ENCODE measurements at places on chromosomes 2 and 18.

DNA sequence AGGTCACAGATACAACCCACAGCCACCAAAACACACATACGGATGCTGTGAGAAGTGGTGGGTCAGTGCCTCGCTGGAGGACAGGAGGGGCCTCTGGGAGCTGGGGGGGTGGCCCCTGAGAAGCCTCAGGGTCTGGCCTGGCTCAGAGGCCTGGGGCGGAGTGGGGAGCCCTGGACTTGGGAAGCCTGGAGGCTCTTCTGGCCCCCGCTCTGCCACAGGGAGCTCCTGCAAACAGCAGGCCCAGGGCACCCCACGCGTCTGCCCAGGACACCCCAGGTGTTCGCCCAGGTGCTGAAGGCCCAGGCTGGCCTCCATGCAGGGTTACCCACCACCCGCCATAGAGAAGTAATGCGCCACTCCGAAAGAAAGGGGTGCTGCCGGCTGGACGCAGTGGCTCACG is 25.9 kb downstream of the THAP4 start:
- DNase-seq: no peak

DNA sequence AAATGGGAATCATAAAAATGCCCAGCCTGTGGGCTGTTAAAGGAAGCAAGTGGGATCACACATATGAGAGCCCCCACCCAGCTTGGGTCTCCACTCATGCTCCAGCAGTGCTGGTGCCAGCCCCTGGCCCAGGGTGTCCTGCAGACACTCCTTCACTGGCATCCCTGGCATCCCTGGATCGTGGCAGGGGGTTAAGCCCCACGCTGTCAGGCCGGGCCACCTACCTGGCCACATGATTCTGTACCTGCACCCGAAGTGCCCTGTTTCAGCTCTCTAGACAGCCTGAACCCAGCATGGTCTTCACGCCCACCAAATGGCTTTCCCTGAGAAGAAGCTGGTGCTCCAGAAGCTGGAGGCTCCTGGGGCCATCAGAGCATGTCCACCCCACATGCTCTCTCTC is 137.4 kb downstream of the INHBB start:
- DNase-seq: no peak

DNA sequence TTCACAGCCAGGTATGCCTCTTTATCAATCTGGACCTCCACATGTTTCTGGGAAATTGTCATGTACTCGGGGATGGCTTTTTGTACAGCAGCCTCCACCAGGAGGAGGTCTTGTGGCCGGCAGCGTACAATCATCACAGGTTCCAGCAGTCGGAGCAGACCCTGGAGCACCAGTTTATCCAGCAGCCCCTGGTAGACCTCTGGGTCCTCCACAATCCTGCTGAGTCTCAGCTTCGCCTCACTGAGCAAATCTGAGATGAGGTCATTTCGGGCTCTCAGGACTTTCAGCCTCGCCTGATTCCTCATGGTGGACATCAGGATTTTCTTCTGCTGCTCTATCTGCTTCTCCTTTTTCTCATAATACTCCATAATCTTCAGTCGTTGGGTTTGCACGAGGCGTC is 32.8 kb downstream of the TMEM247 start:
- DNase-seq: no peak

GRCh38 chr2:144519934-144520731 is at the start of gene ZEB2:
Gene ZEB2 (minus strand): TSS chr2:144520119. CDS start chr2:144517350, 2,769 bp downstream.
- no peak for DNase-seq

DNA sequence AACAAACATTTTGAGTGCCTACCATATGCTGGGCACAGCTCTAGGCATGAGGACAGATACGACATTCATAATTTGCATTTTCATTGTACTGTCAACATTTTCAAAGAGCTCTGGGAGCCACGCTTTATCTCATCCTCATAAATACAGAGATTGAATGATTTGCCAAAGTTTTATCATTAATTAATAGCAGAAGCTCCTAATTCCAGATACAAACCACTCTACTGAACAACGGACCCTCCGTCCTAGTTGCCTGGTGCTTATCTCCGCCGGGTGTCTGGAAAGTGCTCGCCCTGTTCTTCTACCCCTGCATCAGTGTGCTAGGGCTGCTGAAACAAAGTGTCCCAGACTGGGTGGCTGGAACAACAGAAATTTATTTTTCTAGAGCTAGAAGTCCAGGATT is 23.8 kb downstream of the SERTAD2 start:
- no peak for DNase-seq

GRCh38 chr2:69113627-69114026 is 100.6 kb downstream of the ANTXR1 start:
- DNase-seq: no peak

DNA sequence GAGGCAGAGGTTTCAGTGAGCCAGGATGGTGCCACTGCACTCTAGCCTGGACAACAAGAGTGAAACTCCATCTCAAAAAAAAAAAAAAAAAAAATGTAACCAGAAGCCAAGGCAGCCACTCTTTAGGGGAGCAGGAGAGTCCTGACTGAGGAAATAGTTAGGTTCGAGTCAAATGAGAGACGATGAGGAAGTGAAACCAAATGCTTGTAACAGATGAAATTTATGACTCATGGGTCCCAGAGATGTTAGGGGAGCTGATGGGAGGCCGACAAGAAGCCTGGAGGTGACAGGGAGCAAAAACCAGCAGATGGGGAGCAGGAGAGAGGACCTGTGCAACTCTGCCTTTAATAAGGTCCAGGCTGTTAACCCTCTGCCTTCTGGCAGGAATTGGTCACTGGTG is 756.1 kb upstream of the DDX18 start:
- DNase-seq: no peak

- DNase-seq: no peak
Measured at GRCh38 chr2:146388757-146389156, 1456.1 kb upstream of the ACVR2A start.

DNA sequence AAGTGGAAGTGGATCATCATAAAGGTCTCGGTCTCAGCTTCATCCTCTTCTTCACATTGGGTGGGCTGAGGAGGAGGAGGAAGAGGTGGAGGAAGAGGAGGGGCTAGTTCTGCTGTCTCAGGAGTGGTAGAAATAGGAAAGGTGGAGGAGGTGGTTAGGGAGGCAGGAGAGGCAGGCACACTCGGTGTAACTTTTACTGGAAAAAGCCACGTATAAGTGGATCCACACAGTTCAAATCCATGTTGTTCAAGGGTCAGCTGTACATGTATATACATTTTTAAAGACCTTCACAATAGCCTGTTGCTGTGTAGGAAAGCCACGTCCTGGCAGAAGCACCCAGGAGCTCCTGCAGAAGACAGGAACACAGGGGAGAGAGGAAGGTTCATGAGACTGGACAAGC is 110.3 kb upstream of the RAB12 start:
- DNase-seq: no peak

DNA sequence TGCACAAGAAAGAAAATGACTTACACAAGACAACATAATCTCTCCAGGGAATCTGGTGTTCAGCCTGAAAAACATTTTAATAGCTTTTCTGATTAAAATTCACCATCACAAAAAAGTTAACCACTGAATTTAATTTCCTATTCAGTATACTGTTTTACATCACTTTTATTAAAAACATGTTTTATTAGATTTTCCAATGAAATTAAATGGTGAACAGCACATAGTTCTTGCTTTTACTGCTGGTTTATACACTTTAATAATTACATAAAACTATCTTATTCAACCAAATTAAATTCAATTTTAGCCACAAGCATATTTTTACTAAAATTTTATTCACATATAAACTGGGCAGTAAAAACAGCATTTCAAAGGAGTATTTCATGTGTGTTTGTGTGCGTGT is 138.3 kb downstream of the NOL4 start:
- DNase-seq: no peak

GRCh38 chr18:35778850-35779627 is 193.4 kb upstream of the RMP24 start:
- DNase-seq: no peak
